ENCODE measurements at places on chromosomes 4 and X. TPM values are rescaled to one million over a fixed set of nuclear protein-coding genes. Genes with fewer than 3 reads are reported as not detected.

DNA sequence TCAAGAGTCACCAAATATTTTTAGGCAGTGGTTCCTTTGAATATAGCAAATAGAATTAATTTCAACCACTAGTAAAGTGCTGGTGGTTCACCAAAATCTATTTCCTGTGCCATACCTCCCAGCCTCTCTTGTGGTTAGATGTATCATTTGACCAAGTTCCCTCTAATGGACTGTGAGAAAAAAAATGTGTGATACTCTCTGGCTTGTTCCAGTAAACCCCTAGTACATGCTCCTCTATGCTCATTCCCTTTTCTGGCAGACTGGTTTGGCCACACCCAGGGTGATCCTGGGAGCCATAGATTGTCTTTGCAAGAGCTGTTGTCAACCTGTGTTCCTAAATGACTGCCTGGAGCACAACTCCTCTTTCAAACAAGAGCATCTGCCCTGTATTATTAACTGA is 109.5 kb downstream of the FRAS1 start:
- DNase-seq = no peak

DNA sequence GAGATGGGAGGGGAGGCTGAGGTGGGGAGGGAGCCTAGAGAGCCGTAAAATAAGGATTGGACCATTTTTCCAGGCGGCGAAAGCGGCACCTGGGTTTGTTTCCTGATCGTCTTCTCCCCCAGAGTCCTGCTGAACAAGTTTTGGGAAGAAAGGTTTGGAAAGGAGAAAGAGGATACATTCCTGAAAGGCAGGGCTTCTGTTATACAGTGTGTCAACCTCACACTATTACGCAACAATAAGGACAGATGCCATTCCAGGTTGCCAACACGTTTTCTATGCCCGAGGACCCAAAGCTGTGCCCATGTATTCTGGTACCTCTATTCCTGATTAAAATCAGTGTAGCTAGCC is 658 bp downstream of the SCOC start:
- no peak for DNase-seq

DNA sequence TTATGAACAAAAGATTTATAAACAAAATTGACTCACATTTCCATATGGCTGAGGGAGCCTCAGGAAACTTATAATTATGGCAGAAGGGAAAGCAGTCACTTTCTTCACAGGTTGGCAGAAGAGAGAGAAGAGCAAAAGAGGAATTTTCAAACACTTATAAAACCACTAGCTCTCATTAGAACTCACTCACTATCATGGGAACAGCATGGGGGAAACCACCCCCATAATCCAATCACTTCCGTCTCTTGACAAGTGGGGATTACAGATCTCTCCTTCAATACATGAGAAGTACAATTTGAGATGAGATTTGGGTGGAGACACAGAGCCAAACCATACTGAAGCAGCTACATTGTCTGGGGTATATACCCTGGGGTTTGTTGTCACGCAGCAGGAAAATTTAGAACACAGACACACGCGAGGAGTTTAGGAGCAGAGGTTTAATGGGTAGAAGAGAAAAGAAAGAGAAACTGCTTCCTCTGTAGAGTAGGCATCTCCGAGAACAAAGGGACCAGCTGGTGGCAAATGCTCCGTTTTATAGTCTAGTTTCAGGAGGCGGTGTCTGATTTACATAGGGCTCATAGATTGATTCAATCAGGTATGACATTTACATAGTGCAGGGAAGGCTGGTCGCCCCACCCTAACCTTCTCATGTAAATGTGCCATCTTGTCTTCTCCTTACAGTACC is 2277.7 kb upstream of the AGA start:
- DNase-seq = no peak

DNA sequence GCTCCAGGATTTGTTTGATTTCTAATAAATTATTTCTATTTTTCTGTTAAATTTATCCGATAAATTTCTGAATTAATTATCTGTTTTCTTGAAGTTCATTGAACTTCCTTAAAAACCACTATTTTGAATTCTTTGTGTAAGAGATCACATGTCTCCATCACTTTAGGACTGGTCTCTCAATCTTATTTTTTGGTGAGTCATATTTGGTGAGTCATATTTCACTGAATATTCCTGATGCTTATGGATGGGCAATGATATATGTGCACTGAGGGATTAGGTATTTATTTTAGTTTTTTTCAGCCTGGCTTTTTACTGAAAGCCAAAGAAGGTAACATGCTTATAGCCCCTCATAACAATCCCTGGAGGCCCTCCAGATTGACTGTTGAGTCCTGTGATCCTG is 48.5 kb upstream of the IL15 start:
- DNase-seq = no peak

- DNase-seq = no peak
Observed at GRCh38 chrX:21702725-21703124, 44.6 kb upstream of the KLHL34 start.

- DNase-seq = no peak
Observed at GRCh38 chr4:112700679-112701078, 63.7 kb downstream of the LARP7 start.

- no peak for DNase-seq
Observed at GRCh38 chrX:45750639-45751038, 550.0 kb upstream of the DIPK2B start.

GRCh38 chrX:97400492-97400891 is 516.8 kb downstream of the RPA4 start:
- no peak for DNase-seq

GRCh38 chr4:183074288-183074990 is 24.6 kb upstream of the WWC2 start:
- DNase-seq = no peak

- no peak for DNase-seq
Observed at GRCh38 chr4:148857973-148858534, 415.8 kb upstream of the NR3C2 start.

GRCh38 chr4:156298230-156298629 is 344.6 kb upstream of the CTSO start:
- no peak for DNase-seq

DNA sequence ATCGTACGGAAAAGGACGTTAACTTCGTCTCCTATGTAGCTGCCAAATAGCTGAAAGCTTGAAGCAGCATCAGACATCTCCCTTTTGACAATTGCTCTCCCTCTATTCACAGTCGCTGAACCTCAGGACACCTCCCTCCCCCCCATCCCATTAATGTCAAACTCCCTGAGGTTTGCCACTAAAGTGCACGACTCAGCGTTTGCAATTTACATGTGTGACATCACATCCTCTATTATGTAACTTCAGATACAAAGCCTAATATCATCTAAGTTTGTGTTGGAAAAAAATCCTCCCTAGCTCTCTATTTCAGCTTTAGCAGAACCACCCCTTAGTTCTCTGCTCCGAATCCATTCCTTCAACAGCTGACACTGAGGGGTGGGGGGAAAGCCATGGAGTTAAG is 5.5 kb upstream of the NR3C2 start:
- no peak for DNase-seq

Gene RNF212
- total RNA-seq = 9.8 TPM

Gene P2RY4
- 0.26 TPM for total RNA-seq

Gene FGG
- total RNA-seq = 384 TPM

Gene PLRG1
- total RNA-seq = 58.0 TPM

Gene SOWAHB
- 6.3 TPM for total RNA-seq

Gene F8A1
- 33.1 TPM for total RNA-seq

Gene RLIM
- 31.6 TPM for total RNA-seq

Gene F11
- total RNA-seq = 4.6 TPM
